ENCODE measurements at places on chromosomes 1 and 21. TPM values are rescaled to one million over a fixed set of nuclear protein-coding genes. Genes with fewer than 3 reads are reported as not detected.
A peak's percentile ranks its signal among the peaks of the same experiment; 100 is the strongest.

The OPTC gene
- not detected for total RNA-seq

GRCh38 chr1:147620543-147620942, 49.8 kb downstream of the ACP6 start:
- H3K27ac ChIP-seq: no peak overlapping the region
- H3K36me3 ChIP-seq: peaks cover 82% of the 10 kb centered on the region
- no peak for DNase-seq
- no peak overlapping the region for H3K4me3 ChIP-seq

The NUP210L gene
- 0.18 TPM for total RNA-seq

The PAQR6 gene
- total RNA-seq: 35.7 TPM

DNA sequence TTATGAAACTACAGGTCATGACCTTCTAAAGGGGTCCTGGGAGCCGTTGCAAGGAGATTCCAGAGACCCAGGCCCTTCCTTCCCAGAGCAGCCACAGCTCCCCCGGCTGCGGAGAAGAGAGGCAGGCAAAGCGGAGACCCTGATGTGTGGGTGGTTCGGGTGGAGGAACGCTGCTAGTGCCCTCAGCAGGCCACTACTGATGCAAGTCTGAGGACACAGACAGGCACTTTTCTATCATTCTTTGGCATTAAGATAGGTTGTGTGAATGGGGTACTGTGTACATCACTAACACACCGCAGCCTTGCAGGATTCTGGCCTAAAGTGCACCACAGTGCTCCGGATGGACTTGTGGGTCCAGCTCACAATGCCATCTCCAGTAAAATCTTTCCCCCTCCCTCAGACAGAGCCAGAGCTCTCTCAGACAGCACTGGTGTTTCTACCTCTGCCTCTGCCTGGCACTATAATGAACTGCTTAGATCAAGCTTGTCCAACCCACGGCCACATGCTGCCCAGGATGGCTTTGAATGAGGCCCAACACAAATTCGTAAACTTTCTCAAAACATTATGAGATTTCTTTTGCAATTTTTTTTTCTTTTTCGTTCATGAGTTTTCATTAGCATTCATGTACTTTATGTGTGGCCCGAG, 121.4 kb downstream of the TGFBR3 start:
- H3K4me1 ChIP-seq: peaks cover 31% of the 10 kb centered on the region
- peak; percentile 32 for DNase-seq
- no peak overlapping the region for H3K4me3 ChIP-seq

GRCh38 chr1:212858461-212859265, 588 bp downstream of the FLVCR1 start:
- H3K27ac ChIP-seq: peak overlapping the region; percentile 87
- H3K4me1 ChIP-seq: peaks cover 18% of the 10 kb centered on the region
- no peaks in the 10 kb centered on the region for H3K36me3 ChIP-seq

DNA sequence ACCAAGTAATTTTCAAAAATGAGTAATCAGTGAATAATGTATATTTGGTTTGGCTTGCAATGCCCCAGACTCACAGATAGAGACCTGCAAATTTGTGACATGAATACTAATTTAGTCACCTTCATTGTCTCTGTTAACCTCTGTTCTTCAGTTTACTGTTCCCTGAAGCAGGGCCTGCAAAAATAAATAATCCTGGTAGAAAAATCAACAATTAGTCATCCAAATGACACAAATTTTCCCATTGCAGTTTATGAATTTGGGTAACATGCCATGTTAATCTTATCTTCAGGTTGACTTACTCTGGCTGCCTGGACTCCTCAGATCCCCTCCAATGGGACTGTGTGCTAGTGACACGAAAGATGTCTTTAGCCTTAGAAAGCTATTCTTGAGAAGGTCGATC, 289.5 kb downstream of the PAPPA2 start:
- H3K36me3 ChIP-seq: no peaks in the 10 kb centered on the region
- no peak overlapping the region for H3K27ac ChIP-seq
- H3K4me3 ChIP-seq: no peak overlapping the region
- H3K27me3 ChIP-seq: no peaks in the 10 kb centered on the region

The HTR6 gene
- total RNA-seq: not detected

DNA sequence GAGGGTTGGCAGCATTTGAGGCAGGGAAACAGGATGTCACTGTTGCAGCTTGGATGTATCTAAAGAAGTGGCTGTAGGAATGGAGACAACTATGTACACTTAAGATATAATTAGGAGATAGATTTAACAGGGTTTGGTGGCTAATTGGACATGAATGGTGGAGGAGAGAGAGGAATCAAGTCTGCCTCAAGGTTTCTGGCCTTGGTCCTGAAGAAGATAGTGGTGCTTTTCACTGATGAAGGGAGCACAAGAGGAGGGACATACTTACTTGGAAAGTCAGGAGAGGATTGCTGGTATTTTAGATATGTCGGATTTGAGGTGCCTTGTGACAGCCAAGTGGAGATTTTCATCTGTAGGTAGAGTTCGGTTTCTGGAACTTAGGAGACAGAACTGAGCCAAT, 123.9 kb downstream of the ST6GALNAC3 start:
- H3K4me1 ChIP-seq: no peaks in the 10 kb centered on the region
- no peak overlapping the region for H3K27ac ChIP-seq
- H3K27me3 ChIP-seq: no peaks in the 10 kb centered on the region
- no peak overlapping the region for H3K4me3 ChIP-seq

- no peaks in the 10 kb centered on the region for H3K36me3 ChIP-seq
- H3K27me3 ChIP-seq: no peaks in the 10 kb centered on the region
- no peaks in the 10 kb centered on the region for H3K4me1 ChIP-seq
- no peak for DNase-seq
Observed at GRCh38 chr1:215133532-215133931, 51.0 kb downstream of the KCNK2 start.

- H3K4me3 ChIP-seq: no peak overlapping the region
- H3K4me1 ChIP-seq: no peaks in the 10 kb centered on the region
- no peaks in the 10 kb centered on the region for H3K36me3 ChIP-seq
- no peaks in the 10 kb centered on the region for H3K27me3 ChIP-seq
Observed at GRCh38 chr1:175218786-175219434, 26.3 kb upstream of the KIAA0040 start.

GRCh38 chr1:240878631-240879030, 266.7 kb upstream of the GREM2 start:
- H3K27ac ChIP-seq: no peak overlapping the region
- H3K27me3 ChIP-seq: no peaks in the 10 kb centered on the region
- no peak overlapping the region for H3K4me3 ChIP-seq
- H3K36me3 ChIP-seq: no peaks in the 10 kb centered on the region

The NBPF6 gene
- not detected for total RNA-seq

DNA sequence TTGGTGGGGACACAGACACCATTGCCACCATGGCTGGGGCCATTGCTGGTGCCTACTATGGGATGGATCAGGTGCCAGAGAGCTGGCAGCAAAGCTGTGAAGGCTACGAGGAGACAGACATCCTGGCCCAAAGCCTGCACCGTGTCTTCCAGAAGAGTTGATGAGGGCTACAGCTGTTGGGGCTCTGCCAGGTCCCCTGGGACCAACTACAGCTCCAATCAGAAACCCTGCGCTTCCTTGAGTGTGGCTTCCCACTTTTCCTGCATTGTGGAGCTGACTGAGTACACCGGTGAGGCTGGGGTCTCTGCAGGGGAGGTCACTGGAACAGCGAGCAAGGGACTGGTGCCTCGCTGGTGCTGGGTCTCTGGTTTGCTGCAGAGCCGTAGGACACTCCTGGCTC, 4.5 kb downstream of the ADPRS start:
- peaks cover 40% of the 10 kb centered on the region for H3K36me3 ChIP-seq
- no peak overlapping the region for H3K27ac ChIP-seq
- no peak overlapping the region for H3K4me3 ChIP-seq

GRCh38 chr1:19643602-19644394, at the start of gene NBL1:
Gene NBL1 (plus strand): TSS chr1:19644311. CDS start chr1:19655031, 10,720 bp downstream.
- no peak within 1 kb of the TSS for H3K27ac ChIP-seq
- peaks cover 71% of the 10 kb centered on the region for H3K27me3 ChIP-seq
- DNase-seq: peak; percentile 55

GRCh38 chr1:205211839-205212536, 486 bp upstream of the DSTYK start:
- H3K4me1 ChIP-seq: no peaks in the 10 kb centered on the region
- no peak for DNase-seq
- H3K36me3 ChIP-seq: no peaks in the 10 kb centered on the region
- peak overlapping the region; percentile 97 for H3K27ac ChIP-seq
- H3K27me3 ChIP-seq: no peaks in the 10 kb centered on the region

- H3K4me3 ChIP-seq: no peak overlapping the region
- H3K27ac ChIP-seq: no peak overlapping the region
- no peaks in the 10 kb centered on the region for H3K36me3 ChIP-seq
- DNase-seq: no peak
- no peaks in the 10 kb centered on the region for H3K4me1 ChIP-seq
Observed at GRCh38 chr1:212728606-212729005, 29.0 kb upstream of the BATF3 start.

The UTS2 gene
- not detected for total RNA-seq

The HES3 gene
- not detected for total RNA-seq

- DNase-seq: no peak
- peaks cover 5% of the 10 kb centered on the region for H3K4me1 ChIP-seq
- no peak overlapping the region for H3K27ac ChIP-seq
- no peak overlapping the region for H3K4me3 ChIP-seq
- no peaks in the 10 kb centered on the region for H3K27me3 ChIP-seq
- H3K36me3 ChIP-seq: no peaks in the 10 kb centered on the region
Observed at GRCh38 chr1:30418061-30418938, 305.1 kb downstream of the MATN1 start.

DNA sequence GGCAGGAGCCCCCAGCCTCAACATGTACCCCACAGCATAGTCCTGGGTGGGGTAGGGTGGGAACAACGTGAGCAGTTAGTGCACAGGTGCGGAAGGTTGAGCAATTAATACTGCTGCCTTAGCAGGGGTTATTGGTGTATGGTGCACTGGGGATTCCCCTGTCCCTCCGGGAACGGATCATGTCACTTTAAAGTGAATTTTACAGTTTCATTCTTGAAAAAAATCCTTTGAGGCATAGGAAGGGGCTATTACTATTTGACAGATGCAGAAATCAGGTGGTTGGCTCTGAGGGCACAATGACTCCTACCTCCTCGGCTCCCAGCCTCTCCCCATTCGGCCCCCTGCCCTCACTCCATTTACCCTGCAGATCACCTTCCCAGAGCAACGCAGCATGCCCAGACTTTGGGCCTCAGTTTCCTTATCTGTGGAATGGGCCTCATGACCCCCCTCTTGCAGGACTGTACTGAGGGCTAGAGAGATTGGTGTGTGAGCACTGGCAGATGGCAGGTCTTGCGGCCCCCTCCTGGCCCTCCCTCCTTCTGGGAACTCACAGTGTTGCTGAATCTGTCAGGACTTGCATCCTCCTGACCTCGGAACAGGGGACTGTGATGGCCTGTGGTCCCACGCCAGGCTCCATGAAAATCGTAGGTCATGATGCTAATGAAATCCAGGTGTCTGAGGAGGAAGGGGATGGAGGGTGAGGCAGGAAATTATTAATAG, 5.1 kb upstream of the MYBPH start:
- no peaks in the 10 kb centered on the region for H3K36me3 ChIP-seq
- DNase-seq: no peak
- H3K27me3 ChIP-seq: no peaks in the 10 kb centered on the region
- no peak overlapping the region for H3K27ac ChIP-seq
- peaks cover 7% of the 10 kb centered on the region for H3K4me1 ChIP-seq

DNA sequence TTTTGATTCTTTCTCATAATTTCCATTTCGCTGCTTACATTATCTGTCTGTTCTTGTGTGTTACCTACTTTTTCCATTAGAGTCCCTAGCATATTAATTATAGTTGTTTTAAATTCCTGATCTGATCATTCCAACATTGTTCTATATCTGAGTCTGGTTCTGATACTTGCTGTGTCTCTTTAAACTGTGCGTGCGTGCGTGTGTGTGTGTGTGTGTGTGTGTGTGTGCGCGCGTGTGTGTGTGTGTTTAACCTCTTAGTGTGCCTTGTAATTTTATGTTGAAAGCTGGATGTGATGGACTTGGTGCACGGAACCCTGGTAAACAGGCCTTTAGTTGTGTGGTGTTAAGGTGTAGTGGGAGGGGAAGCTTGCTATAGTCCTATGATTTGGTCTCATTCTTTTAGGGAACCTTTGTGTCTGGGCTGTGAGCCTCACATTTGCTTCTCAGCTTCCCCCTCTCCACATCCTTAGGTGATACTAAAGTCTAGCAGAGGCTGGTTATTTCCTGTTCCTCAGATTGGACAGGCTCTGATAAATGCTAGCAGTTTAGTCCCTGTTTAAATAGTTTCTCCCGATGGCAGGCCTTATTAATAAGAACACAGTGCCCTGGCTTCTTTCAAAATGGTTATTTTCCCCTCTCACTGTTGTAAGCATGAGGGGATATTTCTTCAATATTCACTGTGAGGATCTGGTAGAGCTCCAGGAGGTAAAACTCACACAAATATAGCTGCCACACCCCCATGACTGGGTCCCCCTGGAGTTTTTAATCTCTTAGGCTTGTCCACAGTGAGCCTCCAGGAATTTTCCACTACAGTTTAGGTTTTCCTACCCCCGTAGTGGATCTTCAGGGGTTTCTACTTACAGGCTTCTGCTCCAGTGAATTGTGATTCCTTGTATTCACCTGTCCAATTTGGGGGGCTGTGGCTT, 118.3 kb downstream of the GALNT2 start:
- no peaks in the 10 kb centered on the region for H3K27me3 ChIP-seq
- no peaks in the 10 kb centered on the region for H3K36me3 ChIP-seq
- DNase-seq: no peak

The AK5 gene
- total RNA-seq: 0.18 TPM

- DNase-seq: peak; percentile 56
- H3K27ac ChIP-seq: peak overlapping the region; percentile 24
- H3K36me3 ChIP-seq: no peaks in the 10 kb centered on the region
- no peaks in the 10 kb centered on the region for H3K27me3 ChIP-seq
Observed at GRCh38 chr1:22801761-22802160, 91.1 kb downstream of the EPHB2 start.

GRCh38 chr1:17498214-17498613, 41.3 kb upstream of the ARHGEF10L start:
- no peaks in the 10 kb centered on the region for H3K27me3 ChIP-seq
- H3K36me3 ChIP-seq: no peaks in the 10 kb centered on the region
- no peak for DNase-seq
- no peaks in the 10 kb centered on the region for H3K4me1 ChIP-seq

The PPOX gene
- total RNA-seq: 53.8 TPM

DNA sequence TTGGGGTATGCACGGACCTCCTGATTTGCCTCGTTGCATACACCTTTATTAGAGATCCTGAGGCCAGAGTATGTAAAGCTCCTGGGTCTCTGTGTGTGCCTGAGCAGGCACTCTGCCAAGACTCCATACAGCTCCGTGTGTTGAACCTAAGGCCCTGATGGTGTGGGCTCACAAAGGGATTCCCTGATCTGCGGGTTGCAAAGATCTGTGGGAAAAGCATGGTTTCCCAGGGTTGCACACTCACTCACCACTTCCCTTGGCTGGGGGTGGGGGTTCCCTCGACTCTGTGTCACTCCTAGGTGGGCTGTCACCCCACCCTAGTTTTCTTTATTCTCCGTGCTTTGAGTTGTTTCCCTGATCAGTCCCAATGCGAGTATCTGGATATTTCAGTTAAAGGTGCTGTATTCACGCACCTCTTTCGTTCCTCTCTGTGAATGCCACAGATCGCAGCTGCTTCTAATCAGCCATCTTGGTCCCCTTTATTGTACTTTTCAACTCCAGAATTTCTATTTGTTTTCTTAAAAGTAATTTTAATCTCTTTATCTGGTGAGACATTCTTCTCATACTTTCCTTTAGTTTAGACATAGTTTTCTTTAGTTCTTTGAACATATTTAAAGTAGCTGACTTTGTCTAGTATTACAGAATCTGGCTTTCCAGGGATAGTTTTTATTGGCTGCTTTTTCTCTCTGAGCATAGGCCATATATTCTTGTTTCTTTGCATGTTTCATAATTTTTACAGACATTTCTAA, 39.0 kb upstream of the F3 start:
- no peak for DNase-seq
- H3K27me3 ChIP-seq: no peaks in the 10 kb centered on the region
- no peaks in the 10 kb centered on the region for H3K4me1 ChIP-seq
- no peak overlapping the region for H3K4me3 ChIP-seq
- H3K36me3 ChIP-seq: no peaks in the 10 kb centered on the region

All from cardiac muscle cell (in vitro differentiated cells and primary cell).